ENCODE measurements at places on chromosomes 7 and 10.

- no peak for DNase-seq
These were observed 354.1 kb downstream of the TNS3 start for GRCh38 chr7:47227762-47228177.

DNA sequence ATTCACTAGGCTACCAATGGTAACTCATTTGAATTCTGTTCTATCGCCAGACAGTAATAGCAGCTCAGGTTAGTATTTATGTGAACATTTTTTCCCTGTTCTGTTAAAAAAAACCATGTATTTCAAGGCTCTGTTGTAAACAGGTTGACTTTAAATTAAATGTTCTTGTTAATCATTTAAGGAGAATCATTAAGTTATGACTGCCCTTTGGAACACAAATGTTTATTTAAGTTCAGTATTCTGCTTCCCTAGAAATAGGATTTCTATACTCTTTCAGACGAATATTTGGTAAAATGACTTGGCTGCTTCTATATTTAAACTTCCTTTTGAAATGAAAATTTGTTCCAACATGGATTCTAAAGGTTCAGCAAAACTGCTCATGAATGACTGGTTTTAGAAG is 13.1 kb upstream of the CROT start:
- DNase-seq, result no peak

- no peak for DNase-seq
These were observed 539.4 kb upstream of the MGMT start for GRCh38 chr10:128927497-128928161.

- peak; percentile 36 for DNase-seq
These were observed 262.8 kb upstream of the AOAH start for GRCh38 chr7:36986948-36987724.

GRCh38 chr7:66466081-66466600 is 162.5 kb upstream of the KCTD7 start:
- no peak for DNase-seq

DNA sequence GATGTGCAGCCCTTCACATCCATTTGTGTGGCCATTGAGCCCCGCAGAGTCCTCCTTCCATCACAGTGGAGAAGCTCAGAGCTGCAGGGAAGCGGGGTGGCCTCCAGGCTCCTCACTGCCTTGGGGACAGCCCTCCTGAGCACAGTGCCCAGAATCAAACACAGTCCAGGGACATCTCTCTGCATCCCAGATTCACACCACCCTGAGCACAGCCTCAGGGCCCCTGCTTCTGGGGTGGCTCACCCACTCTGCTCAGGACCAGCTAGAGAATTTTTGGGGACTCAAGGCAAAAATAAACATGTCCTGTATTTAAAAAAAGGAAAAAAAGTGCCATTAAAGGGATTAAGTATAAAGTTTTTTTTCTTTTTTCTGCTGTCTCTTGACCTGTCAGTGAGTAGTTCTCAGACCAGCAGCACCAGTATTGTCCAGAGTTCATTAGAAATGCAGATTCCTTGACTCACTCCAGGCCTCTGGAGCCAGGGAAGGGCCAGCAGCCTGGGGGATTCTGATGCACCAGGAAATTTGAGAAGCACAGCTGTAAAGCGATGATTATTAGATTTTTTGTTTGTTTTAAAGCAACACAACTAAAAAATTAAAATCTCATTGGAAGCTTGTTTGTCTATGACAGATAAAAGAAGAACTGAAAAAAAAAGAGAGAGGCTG is 61.6 kb downstream of the ARHGAP22 start:
- no peak for DNase-seq

GRCh38 chr7:152975076-152975475 is 215.5 kb downstream of the ACTR3B start:
- no peak for DNase-seq

DNA sequence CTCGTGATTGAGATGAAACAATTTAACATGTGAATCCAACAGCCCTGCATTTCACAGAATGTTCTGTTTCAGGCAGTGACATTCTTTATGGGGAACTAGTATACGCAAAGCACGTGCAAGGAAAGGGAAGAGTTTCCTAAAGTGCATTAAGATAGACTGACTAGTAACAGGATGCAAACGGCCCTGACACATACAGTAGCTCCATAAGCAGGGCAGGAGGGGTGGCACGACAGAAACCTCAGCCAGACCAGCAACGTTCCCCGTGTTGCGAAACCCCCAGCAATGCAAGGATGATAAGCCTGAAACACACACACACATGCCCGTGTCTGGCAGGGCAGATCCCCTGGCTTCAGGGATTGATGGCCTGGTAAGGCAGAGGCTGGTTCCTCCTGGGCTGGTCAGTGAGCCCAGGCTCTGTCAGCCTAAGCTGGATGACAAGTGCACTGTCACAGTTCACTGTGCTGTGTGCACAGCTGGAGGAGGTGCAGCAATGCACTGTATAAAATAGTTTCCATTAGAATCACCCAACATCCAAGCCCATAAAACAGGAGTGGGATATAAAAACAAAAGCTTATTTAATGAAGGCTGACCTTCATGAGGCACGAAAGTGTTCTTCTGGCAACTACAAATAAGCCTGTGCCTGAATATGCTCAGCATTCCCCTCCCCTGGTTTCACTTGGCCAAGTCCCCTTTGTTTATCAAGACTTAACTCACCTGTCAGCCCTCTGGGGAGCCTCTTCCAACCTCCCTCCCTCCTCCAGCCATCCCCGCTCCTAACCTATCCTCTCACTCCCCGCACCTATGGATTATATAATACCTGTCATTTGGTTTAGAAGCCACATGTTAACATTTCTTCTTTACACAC is 88.8 kb downstream of the GSAP start:
- no peak for DNase-seq

- no peak for DNase-seq
These were observed 159.6 kb downstream of the SLC16A9 start for GRCh38 chr10:59550061-59550460.

- DNase-seq, result no peak
These were observed 300.0 kb upstream of the C7orf33 start for GRCh38 chr7:148290538-148290937.

DNA sequence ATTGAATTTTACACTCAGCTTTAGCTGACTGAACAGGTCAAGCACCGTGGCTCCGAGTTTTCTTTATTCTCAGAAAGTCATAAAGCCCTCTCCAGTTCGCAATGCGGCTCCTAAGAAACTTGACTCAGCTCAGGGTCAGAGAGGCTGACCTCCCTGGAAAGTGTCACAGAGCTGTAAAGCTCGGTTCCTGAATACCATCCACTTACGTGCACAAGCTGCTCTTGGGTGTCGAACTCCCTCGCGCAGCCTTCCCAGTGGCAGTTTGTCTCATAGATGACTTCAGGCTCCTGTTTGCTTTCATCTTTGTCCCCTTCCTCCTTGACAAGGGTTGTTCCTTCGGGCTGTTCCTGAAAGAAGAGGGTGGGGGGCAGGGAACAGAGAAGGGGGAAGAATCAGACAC is 213.7 kb downstream of the GLI3 start:
- no peak for DNase-seq

GRCh38 chr10:104117839-104118323 is 4.1 kb upstream of the SFR1 start:
- no peak for DNase-seq

DNA sequence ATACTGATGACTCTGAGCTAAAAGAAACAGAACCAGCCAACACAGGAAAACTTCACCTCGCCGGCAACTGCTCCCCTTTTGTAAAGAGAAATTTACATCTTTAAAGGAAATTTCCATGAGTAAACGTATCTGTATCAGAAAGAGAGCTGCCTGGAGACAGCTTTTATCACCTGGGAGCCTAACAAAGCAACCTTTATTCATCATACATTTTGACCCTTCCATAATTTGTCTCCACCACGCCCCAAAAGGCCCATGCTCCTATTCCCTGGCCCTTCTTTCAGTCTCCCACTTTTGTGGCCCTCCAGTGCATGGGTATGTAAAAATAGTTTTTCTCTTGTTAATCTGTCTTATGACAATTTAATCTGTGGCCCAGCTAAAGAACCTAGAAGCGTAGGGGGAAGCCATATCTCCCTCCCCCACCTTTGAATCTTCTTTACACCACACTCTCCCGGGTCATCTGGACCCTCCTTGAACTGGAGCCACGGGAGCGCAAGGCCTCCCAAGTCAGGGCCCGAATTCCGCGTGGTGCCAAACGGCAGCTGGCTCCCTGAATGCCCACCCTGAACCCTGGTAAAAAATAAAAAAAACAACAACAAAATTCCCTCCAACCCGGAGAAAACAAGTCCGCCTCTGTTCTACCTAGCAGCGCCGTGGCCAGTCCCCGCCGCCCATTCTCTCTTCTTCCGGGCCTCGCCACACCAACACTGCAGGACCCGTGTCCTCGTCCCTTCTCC is 15.4 kb upstream of the FKBP9 start:
- DNase-seq, result no peak

GRCh38 chr7:1532456-1533254 is 2.2 kb downstream of the MAFK start:
- DNase-seq, result no peak

DNA sequence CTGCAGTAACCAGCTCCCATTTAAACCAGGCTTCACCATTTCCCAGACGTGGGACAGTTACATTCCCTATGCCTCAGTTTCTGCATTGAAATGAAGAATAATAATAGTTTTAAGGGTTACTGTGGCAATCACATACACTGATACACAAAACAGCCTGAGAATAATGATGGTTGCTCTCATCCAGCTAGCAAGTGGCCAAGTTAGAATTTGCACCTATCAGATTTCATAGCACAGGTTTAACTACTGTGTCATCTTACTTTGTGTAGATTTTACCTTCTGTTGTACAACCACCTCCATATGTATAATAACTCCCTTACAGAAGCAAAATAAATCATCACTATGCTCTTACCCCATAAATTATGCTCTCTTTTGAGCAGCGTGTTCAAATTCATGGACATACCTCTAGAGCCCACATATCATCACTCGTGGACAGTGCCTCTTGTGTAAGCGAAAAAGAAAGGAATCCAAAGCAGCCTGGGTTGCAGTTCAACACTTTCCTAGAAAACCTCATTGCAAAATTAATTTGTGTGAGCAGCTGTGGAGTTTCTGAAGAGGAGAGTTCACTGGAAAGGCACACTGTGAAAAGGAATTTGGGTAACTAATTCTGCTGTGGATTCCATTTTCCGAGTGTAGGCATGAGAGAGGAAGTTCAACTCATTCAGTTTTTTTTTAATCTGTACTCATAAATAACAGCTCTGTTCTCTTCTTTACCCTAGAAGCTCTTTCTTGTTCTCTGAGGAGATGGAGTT is 492.5 kb downstream of the ARL4A start:
- DNase-seq, result no peak

DNA sequence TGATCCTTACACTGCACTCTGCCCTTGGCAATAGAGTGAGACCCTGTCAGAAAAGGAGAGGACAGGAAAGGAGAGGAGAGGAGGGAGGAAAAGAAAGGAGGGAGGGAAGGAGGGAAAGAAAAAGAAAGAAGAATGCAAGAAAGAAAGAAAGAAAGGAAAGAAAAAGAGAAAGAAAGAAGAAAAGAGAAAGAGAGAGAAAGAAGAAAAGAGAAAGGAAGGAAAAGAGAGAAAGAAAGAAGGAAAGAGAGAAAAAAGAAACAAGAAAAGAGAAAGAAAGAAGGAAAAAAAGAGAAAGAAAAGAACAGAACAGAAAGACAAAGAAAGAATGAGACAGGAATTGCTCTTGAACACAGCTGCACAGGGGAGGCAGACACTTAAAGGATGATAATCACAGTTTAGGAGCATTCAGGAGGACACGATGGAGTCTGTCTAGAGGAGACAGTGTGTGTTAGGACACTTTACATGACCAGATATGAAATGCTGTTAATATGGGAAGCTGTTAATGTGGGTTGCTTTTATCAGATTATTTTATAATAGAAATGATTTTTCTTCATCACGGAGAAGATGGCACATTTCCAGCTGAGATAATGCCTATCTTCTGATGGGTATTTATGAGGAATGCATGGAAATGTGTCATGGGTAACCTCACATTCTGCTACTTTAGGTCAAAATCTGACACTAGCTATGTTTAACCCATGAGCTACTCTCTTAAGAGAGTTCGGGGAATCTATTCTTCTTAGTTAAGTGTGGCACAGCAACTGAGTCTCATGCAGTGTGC is 160.5 kb downstream of the BAMBI start:
- DNase-seq, result no peak

- DNase-seq, result no peak
These were observed 27.9 kb upstream of the ASCC1 start for GRCh38 chr10:72243822-72244437.

DNA sequence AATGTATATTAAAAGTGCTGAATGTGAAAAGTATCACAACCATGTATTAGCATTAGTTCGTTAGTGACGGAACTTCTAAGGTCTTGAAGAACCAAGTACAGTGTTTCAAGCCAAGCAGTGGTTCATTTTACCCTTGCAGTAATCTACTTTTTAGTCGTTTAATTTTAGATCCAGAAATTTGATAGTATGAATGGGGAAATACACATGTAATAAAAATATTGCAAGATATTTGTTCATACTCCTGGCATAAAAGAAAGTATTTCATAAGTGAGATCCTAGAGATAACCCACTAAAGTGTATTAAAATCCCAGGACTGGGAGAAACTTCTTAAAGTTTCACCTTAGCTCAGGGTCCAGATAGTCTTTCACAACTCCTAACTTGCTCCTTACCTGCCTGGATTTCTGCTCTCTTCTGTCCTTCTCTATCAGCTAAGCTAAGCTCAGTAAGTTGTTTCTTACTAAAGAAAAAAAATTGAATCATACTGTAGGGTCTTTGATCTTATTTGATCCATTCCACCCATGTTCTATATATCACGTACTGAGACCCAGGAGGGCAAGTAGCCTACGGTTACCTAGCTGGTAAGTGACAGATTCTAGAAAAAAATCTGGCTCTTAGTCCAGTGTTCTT is 1.5 kb downstream of the BCAP29 start:
- no peak for DNase-seq

GRCh38 chr7:37853468-37853867 is 5.1 kb downstream of the NME8 start:
- DNase-seq, result no peak

GRCh38 chr7:2138146-2138765 is 94.5 kb downstream of the MAD1L1 start:
- peak; percentile 42 for DNase-seq

DNA sequence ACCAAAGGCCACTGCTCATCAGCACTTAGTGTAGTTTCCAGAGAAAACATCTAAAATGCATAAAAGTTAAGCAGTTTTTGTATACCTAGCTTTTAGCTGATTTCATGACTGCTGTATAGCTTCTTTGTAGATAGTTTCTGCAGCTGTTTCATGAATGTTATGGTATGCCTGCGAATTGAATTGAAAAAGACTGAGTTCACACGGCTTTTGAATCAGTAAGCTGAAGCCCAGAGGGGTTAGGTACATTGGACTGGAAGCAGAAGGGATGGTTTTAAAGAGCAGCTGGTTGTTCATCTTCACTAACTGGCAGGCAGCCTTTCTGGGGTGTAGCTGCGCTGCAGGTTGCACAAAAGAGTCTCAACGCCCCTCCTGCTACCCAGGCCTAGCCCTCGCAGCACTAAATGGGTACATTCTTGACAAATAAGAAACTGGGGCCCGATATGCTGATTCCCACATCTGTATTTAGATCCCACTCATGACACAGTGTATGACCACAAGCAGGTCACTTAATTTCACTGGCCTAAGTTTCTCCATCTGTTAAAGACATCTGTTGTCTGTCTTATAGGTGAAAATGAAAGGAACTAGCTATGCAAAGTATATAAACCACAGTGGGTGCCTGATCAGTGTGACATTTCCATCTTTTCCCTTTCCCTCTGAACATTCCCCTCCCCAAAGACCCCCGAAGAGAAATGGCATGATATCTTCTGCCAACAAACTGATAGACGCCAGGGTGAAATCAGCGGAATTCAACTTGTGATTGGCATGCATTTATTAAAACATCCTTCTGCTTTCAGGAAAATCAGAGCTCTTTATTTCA is 85.9 kb upstream of the AGBL3 start:
- DNase-seq, result no peak

Data from activated CD4-positive, CD25-positive, alpha-beta regulatory T cell (primary cell).